ENCODE measurements at places on chromosomes 6 and 20.

GRCh38 chr6:35663447-35664235, 25.1 kb downstream of the FKBP5 start:
- peak; percentile 32 for DNase-seq

DNA sequence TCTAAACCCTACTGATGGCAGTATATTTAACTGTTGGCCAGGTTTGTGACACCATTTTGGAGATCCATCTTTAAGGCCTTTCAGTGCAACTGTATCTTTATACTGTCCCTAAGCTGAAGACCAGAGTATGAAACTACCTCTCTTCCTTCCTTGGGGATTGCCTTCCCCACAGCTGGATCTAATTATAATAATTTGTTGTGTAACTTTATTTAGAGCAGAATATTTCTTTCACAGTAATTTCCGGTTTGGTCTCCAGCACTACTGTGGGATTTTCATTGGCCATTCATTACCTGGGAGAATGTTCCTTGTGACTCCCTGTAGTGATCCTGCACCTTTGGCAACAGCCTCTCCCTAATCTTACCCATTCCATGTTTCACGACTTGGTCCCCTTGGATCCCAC, 75.2 kb downstream of the AKAP7 start:
- no peak for DNase-seq

- no peak for DNase-seq
Measured at GRCh38 chr6:80454661-80455365, 348.3 kb downstream of the BCKDHB start.

DNA sequence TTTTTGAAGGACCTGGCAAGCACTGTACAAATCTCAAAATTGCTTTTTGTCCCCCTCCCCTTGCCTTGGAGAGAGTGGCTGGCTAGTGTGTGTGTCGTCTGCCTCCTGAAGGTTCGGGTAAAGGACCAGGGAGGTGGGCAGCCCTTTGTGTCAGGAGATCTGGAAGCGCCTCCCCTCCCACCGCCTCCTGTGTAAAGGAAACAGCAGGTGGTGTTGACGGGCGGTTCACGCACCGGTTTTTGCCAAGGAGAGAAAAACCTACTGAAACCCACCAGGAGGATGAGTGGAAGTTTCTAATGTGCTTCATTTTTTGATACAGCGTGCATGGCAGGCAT, 1.2 kb downstream of the ENTPD6 start:
- DNase-seq = no peak

GRCh38 chr6:158168040-158168289, at the start of gene SERAC1:
TSS of gene SERAC1 (minus strand) at chr6:158168262. CDS start at chr6:158158363, 9,899 bp downstream.
- no peak for DNase-seq

GRCh38 chr20:44693627-44694026, 21.5 kb upstream of the CCN5 start:
- no peak for DNase-seq

DNA sequence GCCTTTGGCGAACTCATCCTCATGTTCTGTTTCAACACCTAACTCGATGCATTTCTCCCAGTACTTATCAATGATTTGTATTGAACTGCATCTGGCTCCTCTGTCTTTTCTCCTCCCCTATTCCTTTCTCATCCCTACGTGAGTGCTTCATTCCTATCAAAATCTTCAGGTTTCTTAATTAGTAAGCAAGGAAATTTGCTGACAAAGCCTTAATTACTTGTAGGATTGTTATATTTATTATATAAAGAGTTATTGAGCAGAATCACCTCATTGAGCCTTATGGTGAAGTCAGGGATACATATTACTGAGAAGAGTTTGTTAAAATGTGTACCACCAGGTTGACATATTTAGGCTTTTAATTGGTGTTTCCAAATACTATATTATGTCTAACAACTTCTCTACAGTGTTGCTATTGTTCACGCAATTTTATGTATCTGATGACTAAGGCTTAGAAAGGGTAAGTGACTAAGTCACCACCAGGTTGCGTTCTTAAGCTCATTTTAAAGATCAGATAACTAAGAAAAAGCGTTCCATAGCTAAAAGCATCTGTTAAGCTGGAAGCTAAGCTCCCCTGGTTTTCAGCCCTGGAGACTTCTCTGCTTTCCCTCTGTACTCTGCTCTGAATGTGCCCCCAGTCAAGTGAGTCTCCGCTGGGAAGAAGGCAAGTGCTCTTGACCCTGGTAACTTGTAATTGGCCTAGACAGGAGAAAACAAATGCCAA, 18.9 kb downstream of the SCGN start:
- no peak for DNase-seq

GRCh38 chr6:167990016-167990945, 7.2 kb upstream of the KIF25 start:
- DNase-seq = no peak

- DNase-seq = no peak
Measured at GRCh38 chr20:54608943-54609342, 133.6 kb downstream of the DOK5 start.

DNA sequence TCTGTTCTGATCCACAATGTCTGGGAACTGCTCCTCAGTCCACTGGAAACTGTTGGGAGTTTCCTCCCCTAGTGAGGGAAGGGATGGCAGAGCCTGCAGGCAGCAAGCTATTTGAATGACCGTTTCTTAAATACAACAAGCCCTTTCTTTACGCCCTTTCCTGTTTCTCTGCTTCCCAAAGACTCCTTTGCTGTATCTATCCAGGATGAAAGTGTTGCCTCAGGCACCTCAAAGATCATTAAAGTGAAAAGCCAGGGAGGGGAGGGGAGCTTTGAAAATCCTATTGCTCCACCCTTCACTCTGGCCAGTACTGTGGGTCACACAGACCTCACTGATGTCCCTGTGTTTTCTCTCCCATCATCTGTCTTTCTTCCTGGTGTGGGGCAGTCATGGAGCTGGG, 213.1 kb downstream of the RNF144B start:
- no peak for DNase-seq

GRCh38 chr20:54623991-54624569, 148.7 kb downstream of the DOK5 start:
- no peak for DNase-seq

DNA sequence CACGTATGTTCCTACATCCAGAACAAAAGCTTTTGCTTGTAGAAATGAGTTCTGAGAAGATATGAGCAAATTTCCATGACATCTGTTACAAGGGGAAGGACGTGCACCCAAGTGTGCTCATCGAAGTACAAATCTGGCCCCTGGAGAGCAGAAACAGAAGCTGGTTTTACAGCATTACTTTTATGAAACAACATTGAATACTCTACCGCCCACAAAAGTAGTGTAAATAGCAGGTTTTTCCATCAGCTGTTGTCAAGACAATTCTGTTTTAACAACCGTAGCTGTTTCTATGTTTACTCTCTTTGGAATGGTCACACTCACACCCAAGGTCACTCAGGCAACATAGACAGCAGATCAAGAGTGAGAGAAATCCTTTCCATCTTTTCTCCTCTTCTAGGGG, 114.2 kb upstream of the SSTR4 start:
- DNase-seq = peak; percentile 11

GRCh38 chr20:37627767-37628130, 66.1 kb upstream of the CTNNBL1 start:
- DNase-seq = peak; percentile 7

DNA sequence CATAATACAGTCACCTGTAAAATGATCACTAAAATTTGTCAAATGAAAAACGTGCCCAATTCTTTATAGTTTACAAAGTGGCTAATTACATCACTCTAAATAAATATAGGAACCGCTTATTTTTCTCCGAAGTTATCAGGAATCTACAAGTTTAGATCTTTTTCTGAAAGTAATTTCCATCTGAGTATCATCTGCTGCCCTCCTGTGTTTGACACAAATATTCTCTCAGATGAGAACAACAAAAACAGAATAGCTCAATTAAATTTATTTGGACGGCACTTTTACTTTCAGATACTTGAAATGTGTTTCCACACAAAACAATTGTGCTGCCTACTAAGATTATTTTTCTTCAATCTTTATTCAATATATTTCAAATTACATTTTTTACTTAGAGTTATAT, 5.0 kb downstream of the SF3B5 start:
- no peak for DNase-seq

- DNase-seq = no peak
Measured at GRCh38 chr20:38649275-38649891, 47.8 kb downstream of the ARHGAP40 start.

GRCh38 chr20:42097741-42098140, 479.6 kb upstream of the CHD6 start:
- no peak for DNase-seq

DNA sequence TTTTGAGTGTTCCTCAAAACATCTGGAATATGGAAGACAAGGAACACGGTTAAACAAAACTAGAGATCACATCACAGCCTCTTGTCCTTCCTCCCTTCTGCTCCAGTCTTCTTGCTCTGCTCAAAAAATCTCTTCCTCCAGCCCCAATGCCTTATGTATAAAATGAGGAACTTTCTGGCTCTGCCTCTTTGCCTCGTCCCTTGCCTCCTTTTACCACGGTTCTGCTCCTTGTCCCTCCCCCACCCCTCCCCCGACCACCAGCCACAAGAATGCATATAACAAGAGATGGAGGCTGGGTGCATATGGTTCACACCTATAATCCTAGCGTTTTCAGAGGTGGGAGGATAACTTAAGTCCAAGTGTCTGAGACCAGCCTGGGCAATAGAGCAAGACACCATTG, 43.6 kb downstream of the PLAGL2 start:
- DNase-seq = no peak

DNA sequence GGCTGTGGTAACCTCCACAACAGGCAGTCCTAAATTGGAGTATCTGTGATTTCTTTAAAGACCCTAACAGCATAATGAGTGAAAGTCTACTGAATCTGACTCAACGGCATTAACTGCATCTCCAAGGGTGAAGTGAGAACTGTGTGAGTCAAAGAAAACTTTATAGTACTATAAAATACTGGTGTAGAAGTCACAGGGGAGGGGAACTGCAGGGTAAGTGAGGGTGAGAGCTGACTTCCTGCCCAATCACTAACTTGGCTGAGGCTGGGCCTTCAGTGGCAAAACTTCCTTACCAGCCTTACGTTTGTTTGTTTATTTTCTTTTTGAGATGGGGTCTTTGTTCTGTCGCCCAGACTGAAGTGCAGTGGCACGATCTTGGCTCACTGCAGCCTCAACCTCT, 109.8 kb downstream of the PTPRK start:
- no peak for DNase-seq

DNA sequence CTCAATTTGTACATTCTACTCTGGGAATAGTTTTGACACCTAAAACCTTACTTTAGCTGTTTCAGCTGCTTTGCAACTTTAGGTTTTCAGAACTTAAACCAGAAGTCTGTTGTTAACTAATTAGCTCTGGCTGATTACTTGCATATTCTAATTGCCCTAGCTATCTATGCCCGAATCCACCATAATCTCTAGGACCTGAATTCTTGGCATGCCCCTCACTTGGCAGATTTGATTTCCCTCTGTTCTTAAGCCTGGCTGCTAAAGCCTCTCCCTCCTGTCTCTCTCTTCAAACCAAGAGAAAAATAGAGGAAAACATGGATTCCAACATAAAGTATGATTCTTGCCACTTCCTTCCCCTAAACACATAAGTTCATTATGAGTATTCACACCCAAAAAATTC, 35.0 kb upstream of the LIN28B start:
- DNase-seq = no peak

- no peak for DNase-seq
Measured at GRCh38 chr6:141669141-141669540, 463.6 kb upstream of the GJE1 start.

DNA sequence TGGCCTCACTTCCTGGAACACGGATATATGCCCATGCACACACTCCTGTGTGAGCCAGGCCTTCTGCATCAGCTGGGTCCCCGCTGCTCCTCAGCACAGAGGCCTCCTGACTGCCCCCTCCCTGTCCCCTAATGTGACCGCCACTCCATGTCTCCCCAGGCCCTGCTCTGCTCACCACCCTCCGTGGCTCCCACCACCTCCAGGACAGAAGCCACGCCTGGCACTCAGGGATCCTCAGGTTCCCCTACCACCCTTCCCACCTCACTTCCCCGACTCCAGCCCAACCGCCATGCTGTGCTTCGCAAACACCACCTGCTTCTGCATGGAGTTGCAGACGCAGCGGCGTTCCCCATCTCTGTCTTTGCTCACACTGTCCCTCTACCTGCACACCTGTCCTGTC, 4.3 kb upstream of the SRC start:
- DNase-seq = no peak

DNA sequence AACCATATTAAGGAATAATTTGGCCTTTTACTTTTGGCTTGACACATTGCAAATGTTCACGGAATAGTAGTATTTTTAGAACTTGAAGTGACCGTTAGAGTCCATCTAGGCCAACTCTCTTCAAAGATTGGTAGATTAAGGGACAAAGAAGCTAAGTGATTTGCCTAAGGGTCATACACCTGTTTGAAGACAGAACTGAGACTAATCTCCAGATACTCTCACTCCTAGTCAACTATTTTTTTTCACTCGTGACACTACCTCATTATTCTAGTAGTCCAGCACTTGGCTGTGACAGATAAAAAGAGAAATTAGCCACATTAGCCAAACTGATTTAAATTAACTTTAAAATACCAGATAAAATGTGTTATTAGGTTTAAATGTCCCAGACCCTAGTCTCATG, 10.6 kb downstream of the ACSS2 start:
- no peak for DNase-seq

DNA sequence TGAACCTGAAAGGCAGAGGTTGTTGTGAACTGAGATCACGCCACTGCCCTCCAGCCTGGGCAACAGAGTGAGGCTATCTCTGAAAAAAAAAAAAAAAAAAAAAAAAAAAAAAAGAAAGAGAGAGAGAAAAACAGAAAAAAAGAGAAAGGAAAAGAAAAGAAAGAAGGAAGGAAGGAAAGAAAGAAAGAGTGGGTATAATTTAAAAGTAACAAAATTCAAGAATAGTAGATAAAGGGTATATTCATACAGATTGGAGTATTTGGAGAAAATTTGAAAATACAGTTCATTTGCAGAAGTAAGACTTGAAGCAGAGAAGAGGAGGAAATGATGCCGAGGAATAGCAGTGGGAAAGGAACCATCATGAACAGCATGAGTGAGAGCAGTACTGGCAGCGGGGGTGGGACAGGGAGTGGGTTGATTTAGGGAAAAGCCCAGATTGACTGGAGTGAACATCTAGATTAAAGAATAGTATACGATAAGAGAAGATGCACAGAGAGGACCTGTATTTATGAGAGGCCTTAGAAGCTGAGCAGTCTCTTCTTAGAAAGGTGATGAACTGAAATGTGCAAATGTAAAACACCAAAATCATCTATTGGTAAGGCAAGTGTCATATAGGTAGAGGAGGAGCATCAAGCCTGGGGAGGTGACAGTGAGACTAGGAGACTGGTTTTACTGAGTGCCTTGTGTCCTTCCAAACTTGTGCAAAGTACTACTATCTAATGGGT, 17.8 kb upstream of the HLA-DRB1 start:
- no peak for DNase-seq

GRCh38 chr6:123448306-123448884, 188.4 kb downstream of the TRDN start:
- DNase-seq = no peak

GRCh38 chr6:25971187-25971821, 8.7 kb downstream of the TRIM38 start:
- peak; percentile 63 for DNase-seq

DNA sequence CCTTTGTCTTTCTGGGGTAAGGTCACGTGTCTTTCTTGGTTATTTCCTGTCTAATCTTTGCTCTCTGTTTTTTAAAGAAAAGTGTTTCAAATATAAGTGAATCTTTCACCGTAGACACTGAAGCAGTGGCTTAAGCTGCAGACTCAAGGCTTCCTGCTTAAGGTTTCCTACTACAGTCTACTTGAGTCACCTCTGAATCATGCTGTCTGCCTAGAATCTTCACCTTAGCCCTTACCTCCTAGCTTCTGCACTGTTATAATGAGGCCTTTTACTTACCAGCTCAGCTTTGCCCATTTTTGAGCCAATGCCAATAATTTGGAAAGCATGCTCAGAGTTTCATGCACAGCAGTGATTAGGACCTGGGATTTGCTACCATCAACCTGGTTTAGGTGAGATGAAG, 30.6 kb downstream of the ADGRF4 start:
- DNase-seq = no peak

All from umbilical cord (tissue), 2 donors.